MCF 10A (cell line): ENCODE measurements at places on chromosomes 5 and 9. TPM values are rescaled to one million over a fixed set of nuclear protein-coding genes. Genes with fewer than 3 reads are reported as not detected.

DNA sequence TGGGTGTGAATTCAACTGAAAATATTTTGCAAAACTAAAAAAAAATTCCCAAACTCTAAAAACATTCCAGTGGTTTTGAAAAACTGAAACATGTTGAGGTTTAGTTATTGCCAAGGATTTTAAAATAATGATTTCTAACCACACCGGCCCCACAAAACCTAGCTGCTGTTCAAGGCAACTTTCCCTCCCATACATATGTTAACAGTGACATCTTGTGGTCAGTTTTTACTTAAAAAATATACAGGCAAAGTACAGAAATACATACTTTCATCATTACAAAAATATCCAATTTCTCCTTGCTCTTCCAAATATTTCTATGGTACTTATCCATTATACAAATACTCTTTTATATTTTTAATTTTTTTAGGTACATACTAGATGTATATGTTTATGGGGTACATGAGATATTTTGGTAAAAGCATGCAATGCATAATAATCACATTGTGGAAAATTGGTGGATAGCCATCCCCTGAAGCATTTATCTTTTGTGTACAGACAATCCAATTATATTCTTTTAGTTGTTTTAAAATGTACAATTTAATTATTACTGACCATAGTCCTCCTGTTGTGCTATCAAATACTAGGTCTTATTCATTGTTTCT lies 34.4 kb upstream of the MRPS30 start:
- no peak overlapping the region for H3K27ac ChIP-seq
- no peak overlapping the region for H3K4me3 ChIP-seq
- DNase-seq, result peak; percentile 53

DNA sequence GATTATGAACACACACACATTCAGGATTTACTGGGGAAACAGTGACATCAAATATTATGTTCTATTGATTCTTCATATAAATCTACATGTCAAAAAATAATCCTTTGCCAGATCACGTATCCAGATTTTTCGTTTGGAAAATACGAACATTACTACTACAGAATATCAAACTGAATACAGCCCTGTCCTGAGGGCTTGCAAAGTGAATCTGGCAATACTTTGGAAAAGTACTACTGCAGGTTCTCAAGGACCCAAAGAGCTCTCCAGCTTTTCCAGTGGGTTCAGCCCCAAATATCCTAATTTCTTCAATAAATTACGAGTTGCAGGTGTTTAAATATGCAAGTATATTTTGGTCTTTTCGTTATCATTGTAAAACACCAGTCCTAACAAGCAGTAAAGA lies 411 bp upstream of the NDUFS4 start:
- H3K4me1 ChIP-seq, result peaks cover 8% of the 10 kb centered on the region
- DNase-seq, result no peak
- peak overlapping the region; percentile 94 for H3K27ac ChIP-seq

GRCh38 chr9:36146651-36147050 lies 10.1 kb downstream of the GLIPR2 start:
- no peak overlapping the region for H3K4me3 ChIP-seq
- DNase-seq, result no peak
- peaks cover 4% of the 10 kb centered on the region for H3K4me1 ChIP-seq
- H3K36me3 ChIP-seq, result no peaks in the 10 kb centered on the region
- H3K27me3 ChIP-seq, result peaks cover 23% of the 10 kb centered on the region

The NDUFB6 gene
- 56.1 and 59.6 TPM in 2 replicates for total RNA-seq

- peaks cover 25% of the 10 kb centered on the region for H3K4me1 ChIP-seq
- peak; percentile 65 for DNase-seq
- H3K27ac ChIP-seq, result peak overlapping the region; percentile 20
- H3K4me3 ChIP-seq, result no peak overlapping the region
- H3K36me3 ChIP-seq, result no peaks in the 10 kb centered on the region
These were observed 37.0 kb downstream of the MAMDC2 start for GRCh38 chr9:70080481-70081119.

The PLAC8L1 gene
- 2.5 and 3.0 TPM in 2 replicates for total RNA-seq
